Astrocyte (in vitro differentiated cells and primary cell): ENCODE measurements at places on chromosomes 5 and 9. TPM values are rescaled to one million over a fixed set of nuclear protein-coding genes. Genes with fewer than 3 reads are reported as not detected.

Gene ECSCR
- 0.96 and 1.00 TPM in 2 replicates for total RNA-seq

Gene NUTM2G
- not detected in 2 replicates for total RNA-seq

Gene ZNF300
- total RNA-seq, result 7.7 and 9.2 TPM in 2 replicates

Gene CORO2A
- total RNA-seq, result 11.1 TPM in 2 replicates

Gene LMX1B
- 0.07 and 0.45 TPM in 2 replicates for total RNA-seq

Gene IL4
- not detected in 2 replicates for total RNA-seq

Gene INSL4
- 0.11 TPM in 1 of 2 replicates, not detected in the other for total RNA-seq

Gene C9orf50
- total RNA-seq, result 0.41 TPM in 1 of 2 replicates, not detected in the other

Gene HAVCR2
- 7.4 and 10.0 TPM in 2 replicates for total RNA-seq

Gene SECISBP2
- total RNA-seq, result 17.8 and 19.0 TPM in 2 replicates

Gene EEIG1
- 26.0 and 26.4 TPM in 2 replicates for total RNA-seq

Gene SPAG8
- total RNA-seq, result 0.46 and 0.52 TPM in 2 replicates

Gene ALDH1A1
- total RNA-seq, result 1.5 and 2.1 TPM in 2 replicates

Gene KCNT1
- not detected in 2 replicates for total RNA-seq
